Neural crest cell (in vitro differentiated cells): ENCODE measurements at places on chromosomes 4 and X.

GRCh38 chr4:15729910-15730533, 27.2 kb downstream of the BST1 start:
- no peak for DNase-seq

DNA sequence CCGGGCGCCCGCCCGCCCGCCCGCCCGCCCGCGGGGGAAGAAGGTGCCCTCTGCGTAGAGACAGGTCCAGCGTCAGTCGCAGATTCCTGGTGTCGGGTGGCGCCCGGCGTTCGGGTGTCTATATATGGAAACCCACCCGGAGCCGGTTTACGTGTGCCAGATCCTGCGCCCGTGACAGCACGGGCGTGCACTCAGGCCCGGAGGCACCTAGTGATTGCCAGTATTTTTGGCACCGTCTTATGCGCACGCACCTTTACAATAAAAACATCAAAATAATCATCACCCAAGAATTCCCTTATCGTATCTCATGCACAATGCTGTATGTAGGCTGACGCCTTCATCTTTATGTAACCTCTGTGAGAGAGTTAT, 519 bp downstream of the SLC25A4 start:
- no peak for DNase-seq

- peak; percentile 26 for DNase-seq
These were observed 118.4 kb downstream of the DTHD1 start for GRCh38 chr4:36399762-36400353.

GRCh38 chr4:15515106-15515505, 45.4 kb downstream of the CC2D2A start:
- DNase-seq: no peak

- DNase-seq: peak; percentile 96
These were observed 55.0 kb downstream of the FAM53A start for GRCh38 chr4:1628892-1629698.

DNA sequence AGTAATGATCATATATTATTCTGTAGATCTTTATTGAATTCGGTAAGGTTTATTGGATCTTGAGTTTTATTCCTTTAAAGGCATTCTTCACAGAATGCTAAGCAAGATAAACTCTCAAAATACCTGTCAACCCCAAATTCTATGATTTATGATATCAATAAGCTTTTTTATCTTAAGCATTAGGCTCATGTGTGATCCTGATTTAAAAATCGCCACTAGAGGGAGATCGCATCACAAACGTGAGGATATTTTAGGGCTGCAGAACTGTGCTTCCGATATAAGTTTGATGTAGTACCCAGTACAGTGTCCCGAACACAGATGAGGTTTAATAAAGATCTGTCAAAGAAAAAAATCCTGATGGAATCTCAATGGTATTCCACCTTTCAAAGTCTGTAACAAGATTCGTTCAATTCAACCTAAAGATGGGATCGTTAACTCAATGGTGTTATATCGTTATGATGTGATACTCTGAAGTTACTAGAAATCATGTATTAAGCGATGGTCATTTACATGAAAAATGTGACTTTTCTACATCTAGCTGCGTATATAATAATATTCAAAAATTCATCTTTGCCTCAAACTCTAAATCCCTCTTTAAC, 169.0 kb downstream of the CORIN start:
- peak; percentile 17 for DNase-seq

DNA sequence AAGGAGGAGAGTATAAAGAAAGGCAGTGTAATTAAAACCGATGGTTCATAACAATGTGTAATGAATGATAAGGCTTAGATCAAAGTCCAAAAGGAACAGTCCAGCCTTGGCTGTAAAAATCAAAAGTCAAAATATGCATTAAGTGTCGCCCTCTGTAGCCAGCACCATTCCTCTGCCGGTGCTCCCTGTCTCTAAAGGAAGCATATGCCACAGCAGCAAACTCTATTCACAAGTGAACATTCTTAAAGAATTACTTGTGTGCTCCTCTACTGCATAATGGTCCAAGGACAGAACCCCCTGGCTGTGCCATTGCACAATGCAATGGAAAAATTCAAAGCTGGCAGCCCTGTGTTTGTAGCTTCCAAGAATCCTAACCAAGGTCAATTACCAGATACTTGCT, 16.3 kb upstream of the MBNL3 start:
- no peak for DNase-seq

DNA sequence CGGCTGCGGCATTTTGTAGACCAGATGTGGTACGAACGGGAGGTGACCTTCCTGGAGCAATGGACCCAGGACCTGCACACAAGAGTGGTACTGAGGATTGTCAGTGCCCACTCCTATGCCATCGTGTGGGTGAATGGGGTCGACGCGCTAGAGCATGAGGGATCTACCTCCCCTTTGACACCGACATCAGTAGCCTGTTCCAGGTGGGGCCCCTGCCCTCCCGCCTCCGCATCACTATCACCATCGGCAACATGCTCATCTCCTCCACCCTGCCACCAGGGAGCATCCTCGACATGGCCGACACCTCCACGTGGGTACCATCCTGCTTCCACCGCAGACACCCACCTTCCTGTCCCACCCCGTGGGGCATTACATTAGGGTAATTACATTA, 46.2 kb downstream of the SMARCA5 start:
- DNase-seq: no peak

DNA sequence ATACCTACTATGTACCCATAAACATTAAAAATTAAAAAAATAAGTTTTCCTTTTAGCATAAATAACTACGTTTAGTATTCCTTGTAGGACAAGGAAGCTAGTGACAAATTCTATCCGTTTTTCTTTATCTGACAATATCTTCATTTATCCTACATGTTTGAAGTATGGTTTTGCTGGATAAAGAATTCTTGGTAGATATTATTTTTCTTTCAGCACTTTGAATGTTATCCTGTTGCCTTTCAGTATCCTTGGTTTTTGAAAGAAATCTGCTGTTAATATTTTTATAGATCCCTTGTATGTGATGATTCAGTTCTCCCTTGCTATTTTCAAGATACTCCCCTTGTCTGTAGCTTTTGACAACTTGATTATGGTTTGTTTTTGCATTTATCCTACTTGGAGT, 76.6 kb downstream of the CASK start:
- DNase-seq: no peak

- DNase-seq: peak; percentile 54
These were observed at the start of gene TLR6 for GRCh38 chr4:38856524-38857337. TLR6 (minus strand) TSS chr4:38856817; CDS start chr4:38829473, 27,344 bp downstream.

- no peak for DNase-seq
These were observed 359.5 kb upstream of the FGF16 start for GRCh38 chrX:77087529-77088169.

DNA sequence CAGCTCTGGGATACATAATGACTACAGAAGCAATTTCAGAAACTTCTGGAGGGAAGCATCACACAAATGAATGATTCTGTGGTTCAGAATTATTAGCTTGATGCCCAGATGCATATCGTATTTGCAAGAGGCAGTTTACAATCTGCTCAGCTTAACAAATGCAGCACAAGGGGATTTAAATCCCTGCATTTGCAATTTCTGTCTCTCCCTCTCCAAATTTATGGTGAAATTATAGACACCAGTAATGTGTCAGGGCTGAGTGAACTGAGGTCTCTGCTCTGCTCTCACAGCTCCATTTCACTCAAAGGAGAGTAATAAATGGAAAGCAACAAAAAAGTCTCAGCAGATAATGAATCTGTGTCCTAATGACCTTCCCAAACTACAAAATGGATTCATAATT, 80.2 kb downstream of the TMEM156 start:
- DNase-seq: no peak

DNA sequence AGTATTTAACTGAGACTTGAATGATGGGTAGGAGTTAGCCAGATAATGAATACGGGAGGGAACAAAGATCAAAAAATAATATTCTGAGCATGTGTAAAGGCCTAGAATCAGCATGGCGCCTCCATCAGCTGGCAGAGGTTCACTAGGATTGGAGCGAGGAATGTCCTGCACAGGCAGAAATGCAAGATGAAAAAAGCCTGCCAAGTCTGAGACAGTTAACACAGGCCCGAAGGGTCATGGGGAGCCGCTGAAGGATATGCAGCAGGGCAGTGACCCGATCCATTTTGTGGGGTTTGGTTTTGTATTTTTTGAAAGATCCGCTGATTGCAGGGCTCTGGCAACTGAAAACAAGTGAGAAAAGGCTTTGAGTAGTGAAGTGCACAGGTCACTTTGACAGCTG, 40.1 kb downstream of the SMPX start:
- no peak for DNase-seq

DNA sequence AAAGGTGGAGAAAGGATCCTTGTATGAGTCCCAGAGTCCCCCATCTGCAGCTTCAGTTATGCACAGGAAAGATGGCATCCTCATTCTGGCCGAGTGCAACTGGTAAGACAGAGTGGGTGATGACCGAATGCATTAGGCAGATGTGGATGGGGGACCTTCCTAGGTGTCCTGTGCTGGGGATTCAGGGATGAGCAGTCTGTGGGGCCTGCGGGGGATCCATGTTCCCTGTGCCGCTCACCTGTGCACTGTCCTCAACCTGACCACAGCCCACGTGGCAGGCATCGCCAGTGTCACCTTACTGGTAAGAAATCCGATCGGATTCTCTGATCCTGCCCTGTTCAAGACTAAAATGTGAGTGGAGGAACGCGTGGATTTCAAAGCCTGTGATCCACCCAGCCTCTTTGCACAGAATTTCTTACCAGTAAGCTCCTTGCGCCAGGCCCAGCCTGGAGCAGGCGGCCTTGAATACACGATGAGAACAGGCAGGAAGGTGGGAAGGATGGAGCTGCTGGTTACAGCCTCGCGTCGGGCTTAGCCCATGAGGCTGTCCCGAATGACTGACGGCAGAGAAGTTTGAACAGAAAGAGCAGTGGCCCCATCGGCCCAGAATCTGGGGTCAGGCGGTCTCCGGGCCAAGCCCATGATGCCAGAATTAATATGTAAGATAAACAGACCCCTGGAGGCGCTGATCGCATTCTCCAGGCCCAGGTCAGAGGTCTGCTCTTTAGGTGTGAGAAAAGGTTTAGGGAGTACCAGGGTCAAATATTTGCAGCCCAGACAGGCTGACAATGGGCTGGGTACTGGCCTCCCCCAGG, 56.5 kb downstream of the CPZ start:
- DNase-seq: no peak

DNA sequence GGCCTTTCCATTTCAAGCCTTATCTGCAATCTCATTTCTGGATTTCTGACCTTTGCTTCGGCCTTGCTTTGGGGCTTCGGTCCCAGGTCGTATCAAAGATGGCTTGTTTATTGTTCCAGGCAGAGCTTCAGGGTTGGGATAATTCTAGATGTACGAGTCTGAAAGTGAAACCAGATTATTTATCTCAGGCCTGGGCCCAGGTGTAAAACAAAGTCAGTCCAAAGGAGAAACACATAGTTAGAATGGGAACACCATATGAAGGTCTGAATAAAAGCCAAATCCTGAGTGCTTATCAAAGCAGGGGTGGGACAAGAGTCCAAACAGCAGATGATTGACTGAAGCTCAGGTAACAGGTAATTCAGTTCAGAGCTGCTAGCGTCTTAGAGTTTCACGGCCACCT, 17.1 kb downstream of the PRIMPOL start:
- no peak for DNase-seq

DNA sequence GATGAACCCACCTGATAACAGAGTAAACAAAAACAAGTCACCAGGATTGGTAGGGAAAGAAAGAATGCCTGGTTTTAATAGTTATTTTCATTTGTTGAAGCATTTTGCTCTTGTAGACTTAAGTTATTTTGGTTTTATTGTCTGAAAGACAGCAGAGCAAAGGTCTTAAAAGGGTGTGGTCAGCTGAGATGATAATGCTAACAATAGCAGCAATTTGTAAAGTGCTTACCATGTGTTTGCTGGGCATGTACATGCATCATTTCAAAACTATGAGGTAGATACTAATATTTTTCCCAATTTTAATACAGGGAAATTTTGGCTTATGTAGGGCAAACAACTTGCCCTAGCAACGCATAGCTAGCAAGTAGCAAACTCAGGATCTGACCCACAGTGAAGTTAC, 46.8 kb upstream of the SLC10A4 start:
- no peak for DNase-seq

DNA sequence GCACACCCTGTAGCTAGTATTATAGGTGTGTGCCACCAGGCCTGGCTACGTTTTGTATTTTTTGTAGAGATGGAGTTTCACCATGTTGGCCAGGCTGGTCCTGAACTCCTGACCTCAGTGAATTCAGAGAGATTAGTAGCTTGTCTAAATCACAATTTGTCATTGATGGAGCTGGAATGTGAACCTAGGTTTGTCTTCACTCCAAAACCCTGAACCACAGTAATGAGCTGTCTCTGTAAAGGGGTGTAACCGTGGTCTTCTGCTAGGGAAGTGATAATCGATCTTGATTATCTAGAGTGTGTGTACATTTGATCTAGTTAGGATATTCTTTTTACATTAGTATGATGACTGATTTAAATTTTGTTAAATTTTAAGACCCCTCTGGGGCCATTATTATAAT, 8.3 kb downstream of the ARHGAP10 start:
- DNase-seq: no peak

DNA sequence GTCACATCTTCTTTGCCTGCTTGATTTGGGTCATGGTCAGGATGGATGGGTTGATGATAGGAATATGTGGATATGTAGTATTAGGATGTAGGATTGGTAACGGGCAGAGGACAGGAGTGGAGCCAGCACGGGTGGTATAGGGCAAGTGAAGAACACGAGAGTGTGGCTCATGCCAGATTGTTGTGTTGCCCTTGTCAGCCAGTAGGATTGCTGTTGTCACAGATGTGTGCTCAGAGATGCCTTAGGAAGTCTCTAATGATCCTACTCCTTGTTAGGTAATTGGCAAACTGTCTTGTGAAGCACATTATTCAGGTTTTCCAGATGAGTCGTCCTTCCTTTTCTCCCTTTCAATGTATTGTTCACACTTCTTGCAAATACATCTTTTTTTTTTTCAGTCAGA, 5.5 kb downstream of the ATP10D start:
- no peak for DNase-seq

DNA sequence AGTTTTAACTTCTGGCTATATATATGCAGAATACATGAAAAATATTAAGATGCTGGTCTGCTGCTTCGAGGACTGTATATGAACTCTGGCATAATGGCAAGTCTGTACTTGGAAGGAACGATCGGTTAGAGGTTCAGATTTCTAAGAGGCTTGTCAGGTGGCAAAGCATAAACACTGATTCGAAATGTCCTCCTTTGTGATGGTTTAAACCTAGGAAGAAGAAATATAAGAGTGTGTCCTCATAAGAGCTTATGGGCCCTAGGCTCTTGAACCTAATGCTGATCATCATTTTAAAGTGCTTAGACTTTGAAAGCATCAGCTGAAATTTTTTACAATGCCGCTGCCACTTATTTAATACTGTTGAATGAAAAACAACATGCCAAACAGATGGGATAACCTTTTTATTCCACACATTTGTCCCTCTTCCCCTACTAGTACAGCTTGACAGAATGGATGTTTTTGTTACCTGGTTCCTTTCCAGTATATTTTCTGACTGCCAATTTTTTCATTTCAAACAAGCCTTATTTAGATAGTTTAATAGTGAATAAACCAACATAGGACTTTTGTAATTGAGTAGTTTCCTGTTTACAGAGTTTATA, 8.8 kb downstream of the SPRY1 start:
- no peak for DNase-seq

DNA sequence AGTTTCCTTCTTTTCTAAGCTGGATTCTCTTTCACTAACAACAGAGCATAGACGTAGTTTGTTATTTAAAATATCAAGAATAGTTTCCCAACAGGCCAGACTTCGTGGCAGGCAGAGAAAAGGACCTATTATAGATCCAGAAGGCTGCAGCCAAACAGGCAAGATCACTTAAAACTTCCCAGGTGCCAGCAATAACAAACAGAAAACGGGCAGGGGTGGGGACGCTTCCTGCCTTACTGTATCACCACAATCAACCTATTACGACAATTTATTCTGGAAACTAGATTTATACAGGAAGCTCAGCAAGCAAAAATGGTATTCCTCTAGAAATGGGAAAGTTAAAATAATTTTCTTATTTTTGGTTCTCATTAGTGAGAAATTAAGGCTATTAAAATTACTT, 22.1 kb downstream of the RWDD4 start:
- DNase-seq: no peak
